NCI-H524 (cell line): ENCODE measurements at places on chromosomes 7 and 10.

- no peak for DNase-seq
Measured at GRCh38 chr7:128042012-128042411, 10.8 kb upstream of the LRRC4 start.

DNA sequence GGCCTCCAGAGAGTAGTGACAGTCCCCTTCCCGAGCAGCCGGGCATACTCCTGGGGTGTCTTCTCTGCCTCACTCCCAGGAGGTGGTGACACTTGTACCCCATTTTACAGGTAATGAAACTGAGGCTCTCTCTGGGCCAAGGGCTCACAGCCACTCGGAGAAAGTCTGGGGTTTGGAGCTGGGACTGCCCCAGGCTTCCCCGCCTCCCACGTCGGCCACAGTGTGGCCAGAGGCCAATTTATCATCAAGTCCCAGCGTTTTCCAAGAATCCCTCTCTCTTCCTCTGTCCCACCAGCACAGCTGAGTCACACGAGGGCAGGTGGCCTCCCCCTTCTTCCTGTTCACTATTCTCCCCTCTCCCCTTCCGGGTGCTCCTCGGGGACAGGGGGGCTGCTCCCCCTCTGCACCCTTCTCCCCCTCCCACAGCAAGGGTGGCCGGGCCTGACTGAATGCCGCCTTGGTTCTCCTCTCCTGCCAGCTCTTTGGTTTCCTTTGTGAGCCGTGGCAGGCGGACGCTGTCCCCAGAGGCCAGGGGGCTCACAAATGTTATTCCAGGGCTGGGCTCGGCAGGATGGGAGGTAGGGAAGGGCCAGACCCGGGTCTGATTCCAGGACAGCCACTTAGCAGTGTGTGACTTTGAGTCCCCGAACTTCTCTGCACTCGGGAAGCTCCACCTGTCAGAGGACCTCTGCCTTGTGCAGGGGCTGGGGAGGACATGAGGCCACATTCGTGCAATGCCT, 17.7 kb downstream of the CLIP2 start:
- no peak for DNase-seq

DNA sequence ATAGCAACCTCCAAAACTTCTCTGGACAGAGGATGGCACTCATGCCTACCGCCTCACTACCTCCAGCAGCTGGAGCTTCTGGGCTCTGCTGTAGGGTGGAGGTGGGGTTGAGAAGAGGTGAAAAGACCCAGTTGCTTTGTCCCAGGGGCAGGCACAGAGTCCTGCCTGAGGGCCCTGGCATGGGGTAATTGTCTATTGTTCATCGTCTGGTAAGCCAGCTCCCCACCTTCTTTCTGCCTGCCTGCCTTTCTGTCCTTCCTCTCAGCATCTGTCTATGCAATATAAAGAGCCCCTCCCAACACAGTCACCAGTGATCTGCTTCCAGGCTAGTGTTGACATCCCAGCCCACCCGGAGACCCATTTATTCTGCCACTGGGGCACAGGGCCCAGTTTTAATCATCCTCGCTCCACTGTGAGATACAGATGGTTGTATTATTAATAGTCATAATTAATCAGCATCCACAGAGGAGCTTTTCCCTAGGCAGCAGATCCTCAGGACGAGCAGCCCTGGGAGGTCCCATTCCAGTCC, 39.0 kb downstream of the ZMIZ1 start:
- DNase-seq, result no peak

DNA sequence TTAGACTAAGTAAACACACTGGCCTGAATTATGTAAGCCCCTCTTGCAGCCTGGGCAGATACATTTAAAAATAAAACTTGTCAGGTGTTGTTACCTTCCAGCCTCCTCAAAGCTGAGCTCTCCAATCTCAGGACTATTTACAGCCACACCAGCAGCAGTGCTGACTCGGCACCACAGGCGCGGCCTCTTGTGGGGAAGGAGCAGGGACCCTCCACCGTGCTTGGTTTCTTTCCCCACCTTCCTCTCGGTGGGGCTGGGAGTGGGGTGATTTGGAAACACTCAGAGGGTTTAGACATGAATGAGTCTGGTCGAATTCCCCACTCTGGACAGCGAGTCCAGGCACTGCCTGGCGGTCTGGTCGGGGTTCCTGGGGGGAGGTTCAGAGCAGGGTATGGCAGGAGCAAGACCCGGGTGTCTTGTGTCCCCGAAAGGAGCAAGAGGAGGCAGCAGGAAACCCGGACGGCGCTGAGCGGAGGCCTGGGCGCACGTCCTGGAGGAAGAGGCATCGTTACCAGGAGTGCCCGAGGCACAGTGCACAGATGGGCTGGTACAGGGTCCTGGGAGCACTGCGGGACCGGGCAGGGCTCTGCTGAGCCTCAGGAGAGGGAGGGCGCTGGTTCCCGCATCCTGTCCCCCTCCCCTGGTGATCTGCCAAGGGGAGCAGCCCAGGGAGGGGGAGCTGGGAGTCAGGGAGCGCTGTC, 29.2 kb upstream of the CFAP46 start:
- no peak for DNase-seq

DNA sequence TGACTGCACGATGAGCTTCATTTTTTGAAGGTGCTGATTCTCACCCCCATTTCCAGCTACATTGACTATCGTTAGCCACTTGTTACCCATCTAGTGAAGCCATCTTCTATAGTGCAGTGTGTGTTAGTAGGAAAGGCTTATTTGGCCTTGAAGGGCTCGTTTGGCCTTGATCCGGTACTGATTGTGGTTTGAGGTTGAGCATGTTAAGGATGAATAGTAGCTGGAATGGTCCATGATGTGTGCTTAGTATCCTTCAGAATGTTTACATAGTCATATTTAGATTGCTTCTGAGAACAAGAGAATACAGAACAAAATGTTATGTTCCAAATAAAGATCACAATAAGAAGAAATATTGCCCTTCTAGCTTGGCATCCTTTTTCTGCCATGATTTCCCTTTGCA, 591.5 kb downstream of the AUTS2 start:
- no peak for DNase-seq

GRCh38 chr10:101092881-101093354, 31.1 kb downstream of the KAZALD1 start:
- no peak for DNase-seq

- DNase-seq, result no peak
Measured at GRCh38 chr10:113360870-113361269, 192.0 kb upstream of the HABP2 start.

- DNase-seq, result no peak
Measured at GRCh38 chr7:27248427-27248806, 5.8 kb downstream of the EVX1 start.

DNA sequence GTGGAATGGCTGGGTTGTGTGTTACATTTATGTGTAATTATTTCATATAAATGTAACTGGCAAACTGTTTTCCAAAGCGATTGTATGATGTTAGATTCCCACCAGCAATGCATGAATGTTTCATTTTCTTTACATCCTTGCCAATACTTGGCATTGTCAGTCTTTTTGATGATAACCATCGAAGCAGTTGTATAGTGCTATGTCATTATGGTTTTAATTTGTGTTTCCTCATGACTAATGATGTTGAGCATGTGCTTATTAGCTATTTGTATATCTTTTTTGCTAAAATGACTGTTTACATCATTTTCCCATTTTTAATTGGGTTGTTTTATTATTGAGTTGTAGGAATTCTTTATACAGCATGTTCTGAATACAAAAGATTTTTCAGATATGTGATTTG, 22.3 kb downstream of the AHCYL2 start:
- DNase-seq, result no peak

GRCh38 chr7:129958643-129959470, 6.1 kb upstream of the UBE2H start:
- DNase-seq, result no peak
